ENCODE measurements at places on chromosomes 6 and 20.

- DNase-seq, result peak; percentile 37
Observed at GRCh38 chr20:63442100-63442493, 30.4 kb downstream of the KCNQ2 start.

DNA sequence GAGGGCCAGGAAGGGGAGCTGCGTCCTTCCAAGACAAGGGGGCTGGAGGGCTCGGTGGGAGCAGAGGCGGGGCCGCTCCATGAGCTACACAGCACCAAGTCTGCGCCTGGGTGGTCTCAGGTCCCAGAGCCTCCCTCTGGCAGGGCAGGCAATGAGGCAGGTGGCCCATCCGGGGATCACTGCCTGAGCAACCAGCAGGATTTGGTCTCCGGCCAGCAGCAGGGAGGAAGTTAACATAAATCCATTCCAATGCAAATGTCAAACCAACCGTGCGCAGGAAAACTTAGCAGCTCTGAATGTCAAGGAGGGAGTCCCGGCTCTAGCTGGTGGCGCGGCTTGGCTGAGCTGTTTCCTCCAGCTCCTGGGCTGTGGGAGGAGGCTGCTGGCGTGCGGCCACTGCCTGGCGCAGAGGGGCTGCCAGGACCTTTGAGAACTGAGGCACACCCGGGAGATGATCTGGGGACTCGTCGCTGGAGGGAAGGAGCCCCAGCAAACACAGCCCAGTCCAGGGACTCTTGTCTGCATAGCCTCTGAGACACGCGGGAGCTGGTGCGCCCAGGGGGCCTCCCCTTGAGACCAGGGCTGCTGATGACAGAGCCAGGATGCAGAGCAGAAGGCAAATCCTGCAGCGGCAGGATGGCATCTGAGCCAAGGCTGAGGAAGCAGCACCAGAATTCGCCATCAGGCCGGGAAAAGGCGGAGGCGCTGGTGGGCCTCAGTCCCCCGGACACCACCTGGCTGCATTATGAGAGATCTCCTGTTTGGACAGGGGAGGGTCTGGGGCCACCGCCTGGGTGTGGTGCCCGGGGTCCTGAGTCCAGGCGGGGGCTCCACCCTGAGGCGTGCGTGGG lies 33.1 kb upstream of the CHRNA4 start:
- no peak for DNase-seq

GRCh38 chr6:53360093-53360912 lies 11.6 kb upstream of the ELOVL5 start:
- DNase-seq, result no peak

DNA sequence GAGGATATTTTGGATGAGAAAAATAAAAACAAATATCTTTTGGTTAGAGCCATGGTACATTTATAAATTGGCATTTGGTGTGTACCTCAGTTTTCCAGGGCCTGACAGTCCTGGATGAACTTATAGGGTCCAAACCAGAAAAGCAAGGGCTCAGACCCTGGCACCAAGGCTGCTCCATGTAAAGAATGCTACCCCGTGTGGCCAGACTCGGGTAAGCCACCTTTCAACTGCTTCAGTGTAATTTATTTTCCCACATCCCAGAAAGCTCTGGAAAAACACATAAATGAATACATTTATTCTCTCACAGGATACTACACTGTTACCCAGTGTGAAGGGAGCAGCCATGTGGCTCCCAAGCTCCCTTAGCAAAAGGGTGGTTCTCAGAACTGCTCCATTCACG lies 13.8 kb downstream of the MRPL14 start:
- DNase-seq, result no peak

DNA sequence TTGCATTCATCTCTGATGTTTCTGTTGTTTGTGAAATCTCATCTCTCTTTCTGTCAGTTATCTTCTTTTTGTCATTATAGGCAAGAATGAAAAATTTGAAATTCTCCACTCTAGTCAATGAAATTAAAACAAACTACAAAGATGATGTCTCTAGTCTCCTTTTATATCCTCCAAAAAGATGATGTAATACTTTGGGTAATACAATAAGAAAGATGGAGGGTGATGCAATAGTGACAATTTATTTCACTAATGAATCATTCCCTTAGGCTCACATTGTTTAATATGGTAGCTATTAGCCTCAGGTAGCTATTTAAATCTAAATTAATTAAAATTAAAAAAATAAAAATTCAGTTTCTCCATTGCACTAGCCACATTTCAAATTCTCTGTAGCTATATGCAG lies 145.4 kb downstream of the UST start:
- DNase-seq, result no peak

GRCh38 chr20:10649080-10649796 lies 24.6 kb downstream of the JAG1 start:
- no peak for DNase-seq

- DNase-seq, result no peak
Observed at GRCh38 chr6:15800841-15801617, 138.2 kb upstream of the DTNBP1 start.

DNA sequence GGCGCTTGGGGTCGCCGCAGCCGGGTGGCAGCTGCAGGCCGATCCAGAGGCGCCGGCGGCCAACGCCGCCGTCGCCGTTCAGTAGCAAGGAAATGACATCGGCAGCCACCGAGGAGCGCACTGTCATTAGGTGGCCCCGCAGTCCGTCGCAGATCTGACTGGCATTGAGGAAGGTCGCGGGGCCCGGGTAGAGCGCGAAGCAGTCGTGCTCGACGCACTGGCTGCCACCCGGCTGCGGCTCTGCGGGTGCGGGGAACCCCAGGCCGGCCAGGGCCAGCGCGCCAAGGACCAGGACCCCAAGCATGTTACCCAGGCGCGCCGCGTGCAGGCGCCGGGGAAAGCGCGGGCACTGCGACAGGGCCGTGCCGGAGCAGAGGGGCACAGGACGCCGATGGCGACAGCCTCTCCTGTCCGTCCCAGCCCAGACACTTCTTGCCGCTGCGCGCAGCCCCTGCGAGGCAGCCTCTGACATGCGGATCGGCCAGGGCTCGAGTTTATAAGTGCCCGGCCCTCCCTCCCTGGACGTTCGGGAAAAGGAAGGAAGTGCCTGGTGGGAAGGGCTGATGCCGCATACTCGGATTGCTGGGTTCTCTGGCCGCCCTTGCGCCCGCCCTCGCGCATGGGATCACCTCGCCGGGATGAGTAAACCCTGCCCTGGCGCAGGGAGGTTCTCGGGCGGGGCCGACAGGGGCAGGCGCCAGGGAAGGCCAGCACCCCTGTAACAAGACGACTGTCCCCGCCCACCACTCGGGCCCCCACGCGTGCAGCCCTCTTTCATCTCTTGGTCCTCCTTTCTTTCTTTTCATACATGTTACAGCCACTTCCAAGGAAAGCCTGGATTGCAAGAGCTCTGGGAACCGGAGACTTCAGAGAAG lies at the start of gene THBD:
THBD (minus strand) TSS at position 472 of the 875 bp plus-strand sequence; CDS start at position 304, 168 bp downstream.
- DNase-seq, result no peak
